ENCODE measurements at places on chromosomes 2 and 18. TPM values are rescaled to one million over a fixed set of nuclear protein-coding genes. Genes with fewer than 3 reads are reported as not detected.

Gene FAM161A
- 2.7 TPM for total RNA-seq

Gene SLC11A1
- total RNA-seq: 16.5 TPM

Gene KANSL1L
- total RNA-seq: 44.1 TPM

Gene SPC25
- 0.47 TPM for total RNA-seq

Gene PLA2R1
- 19.0 TPM for total RNA-seq

Gene ADCYAP1
- 0.18 TPM for total RNA-seq

Gene PDCL3
- 23.7 TPM for total RNA-seq

Gene TNFAIP6
- total RNA-seq: 1.9 TPM

Gene PRSS56
- total RNA-seq: not detected
